ENCODE measurements at places on chromosomes 12 and 14. TPM values are rescaled to one million over a fixed set of nuclear protein-coding genes. Genes with fewer than 3 reads are reported as not detected.

VDR gene
- 2.9 TPM for total RNA-seq

CLIP1 gene
- total RNA-seq, result 99.8 TPM

SLC10A1 gene
- total RNA-seq, result not detected

EGLN3 gene
- 1.4 TPM for total RNA-seq

IL23A gene
- 27.1 TPM for total RNA-seq

PROX2 gene
- total RNA-seq, result not detected

RHNO1 gene
- 29.9 TPM for total RNA-seq

GRCh38 chr12:59548930-59549329 lies 46.9 kb upstream of the SLC16A7 start:
- H3K27me3 ChIP-seq, result no peaks in the 10 kb centered on the region
- no peaks in the 10 kb centered on the region for H3K4me1 ChIP-seq
- no peak overlapping the region for H3K4me3 ChIP-seq
- no peak for DNase-seq
- H3K36me3 ChIP-seq, result no peaks in the 10 kb centered on the region

DNA sequence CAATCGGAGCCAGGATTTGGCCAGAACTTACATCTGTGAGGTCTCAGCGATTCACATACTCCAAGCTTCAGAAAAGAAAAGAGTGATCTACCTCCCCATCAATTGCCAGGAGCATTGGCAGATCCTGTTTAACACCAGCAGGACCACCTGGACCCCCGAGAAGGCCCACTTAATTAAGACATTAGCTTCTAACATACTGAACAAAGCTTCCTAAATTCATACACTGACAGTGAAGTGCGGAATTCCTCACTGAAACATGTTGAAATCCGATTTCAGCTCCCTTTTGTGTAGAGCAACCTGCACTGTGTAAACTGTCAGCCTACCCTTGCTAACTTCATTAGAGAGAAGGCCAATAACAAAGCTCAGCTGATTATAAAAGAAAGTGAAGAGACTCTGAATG lies 274.0 kb downstream of the NOVA1 start:
- no peaks in the 10 kb centered on the region for H3K4me1 ChIP-seq
- no peaks in the 10 kb centered on the region for H3K27me3 ChIP-seq
- H3K4me3 ChIP-seq, result no peak overlapping the region
- no peak for DNase-seq

GRCh38 chr14:92549105-92549858 lies 35.7 kb downstream of the RIN3 start:
- DNase-seq, result no peak
- H3K4me3 ChIP-seq, result no peak overlapping the region

- peaks cover 51% of the 10 kb centered on the region for H3K27me3 ChIP-seq
- no peak for DNase-seq
Measured at GRCh38 chr12:54017027-54017788, 8.4 kb downstream of the HOXC8 start.

GRCh38 chr12:26143291-26143690 lies 18.5 kb upstream of the BHLHE41 start:
- no peak overlapping the region for H3K4me3 ChIP-seq
- DNase-seq, result no peak
- no peak overlapping the region for H3K27ac ChIP-seq
- peaks cover 13% of the 10 kb centered on the region for H3K27me3 ChIP-seq
- no peaks in the 10 kb centered on the region for H3K4me1 ChIP-seq
- H3K36me3 ChIP-seq, result no peaks in the 10 kb centered on the region

DNA sequence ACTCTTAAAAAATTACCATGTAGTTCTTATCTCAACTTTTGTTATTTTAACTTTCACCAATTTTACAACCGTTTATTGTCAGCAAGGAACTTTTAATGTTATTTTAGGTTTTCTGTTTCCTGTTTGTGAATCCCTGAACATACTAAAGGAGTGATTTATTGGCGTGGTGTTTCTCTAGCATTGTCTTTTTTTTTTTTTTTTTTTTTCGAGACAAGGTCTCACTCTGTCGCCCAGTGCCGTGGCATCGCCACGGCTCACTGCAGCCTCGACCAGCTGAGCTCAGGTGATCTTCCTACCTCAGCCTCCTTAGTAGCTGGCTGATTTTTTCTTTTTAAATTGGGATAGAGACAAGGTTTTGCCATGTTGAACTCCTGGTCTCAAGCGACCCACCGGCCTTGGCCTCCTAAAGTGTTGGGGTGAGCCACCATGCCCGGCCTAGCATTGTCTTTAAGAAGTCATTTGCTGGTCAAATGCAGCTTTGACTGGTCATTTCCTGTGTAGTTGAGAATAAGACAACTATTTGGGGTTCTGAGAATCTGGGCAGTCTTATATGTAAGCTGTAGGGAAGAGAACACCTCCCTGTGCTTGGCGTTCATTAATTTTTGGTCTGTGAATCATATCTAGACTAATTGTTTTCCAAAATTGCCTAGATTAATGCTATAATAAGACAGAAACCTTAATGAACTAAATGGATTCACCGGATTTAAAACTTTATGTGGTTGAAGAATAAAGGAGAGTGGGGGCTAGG lies 2.1 kb downstream of the WASHC4 start:
- peaks cover 10% of the 10 kb centered on the region for H3K27me3 ChIP-seq
- H3K36me3 ChIP-seq, result peaks cover 11% of the 10 kb centered on the region
- peak overlapping the region; percentile 95 for H3K4me3 ChIP-seq
- peaks cover 24% of the 10 kb centered on the region for H3K4me1 ChIP-seq
- DNase-seq, result peak; percentile 44
- no peak overlapping the region for H3K27ac ChIP-seq

DNA sequence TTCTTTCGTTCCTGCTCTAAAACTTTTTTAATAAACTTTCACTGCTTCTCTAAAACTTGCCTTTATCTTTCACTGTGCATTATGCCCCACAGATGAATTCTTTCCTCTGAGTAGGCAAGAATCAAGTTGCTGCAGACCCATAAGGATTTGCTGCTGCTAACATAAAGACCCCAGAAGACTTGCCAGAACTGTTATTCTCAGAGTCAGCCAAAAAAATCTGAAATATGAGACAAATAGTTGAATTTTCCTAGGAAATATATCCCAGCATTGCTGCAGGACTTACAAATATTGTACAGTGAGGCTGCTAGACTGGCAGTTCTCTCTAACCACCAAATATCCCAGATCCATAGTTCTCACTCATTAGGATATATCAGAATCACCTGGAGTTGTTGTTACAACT lies 349.1 kb upstream of the FLRT2 start:
- H3K27ac ChIP-seq, result no peak overlapping the region
- H3K4me1 ChIP-seq, result no peaks in the 10 kb centered on the region
- no peak overlapping the region for H3K4me3 ChIP-seq
- H3K36me3 ChIP-seq, result no peaks in the 10 kb centered on the region
